PC-3 (cell line): ENCODE measurements at places on chromosomes 7 and 10.
A peak's percentile ranks its signal among the peaks of the same experiment; 100 is the strongest.

DNA sequence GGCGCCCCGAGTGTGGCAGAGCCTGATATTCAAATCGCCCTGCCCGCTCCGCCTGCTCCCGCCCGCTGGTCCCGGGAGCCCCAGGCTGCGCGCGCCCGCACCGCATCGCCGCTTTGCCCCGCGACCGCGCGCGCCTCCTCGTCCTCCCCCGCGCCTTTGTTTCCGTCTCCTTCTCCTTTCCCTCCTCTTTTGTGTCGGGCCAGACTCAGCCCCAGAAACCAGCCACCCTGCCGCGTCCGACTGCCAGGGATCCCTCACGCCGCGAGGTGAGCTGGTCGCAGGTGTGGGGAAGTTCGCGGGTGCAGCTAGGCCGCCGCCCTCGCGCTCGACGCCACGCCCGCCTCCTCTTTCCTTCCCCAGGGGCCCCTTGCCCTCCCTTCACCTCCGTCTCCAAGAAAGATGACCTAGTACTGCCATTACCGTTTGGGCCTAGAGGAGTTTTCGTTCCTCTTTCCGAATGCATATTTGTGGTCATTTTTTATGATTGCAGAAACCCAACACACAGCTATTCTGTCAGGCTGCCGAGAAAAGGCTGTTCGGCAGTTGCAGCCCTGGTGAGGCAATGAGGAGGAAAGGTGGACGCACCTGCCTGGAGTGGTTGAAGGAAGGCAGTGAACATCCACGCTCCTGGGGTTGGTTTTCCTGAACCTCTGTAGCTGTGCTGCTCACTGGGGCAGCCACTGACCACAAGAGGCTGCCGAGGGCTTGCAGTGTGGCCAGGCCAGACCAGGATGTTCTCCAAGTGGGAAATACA, 107.3 kb downstream of the SNX10 start:
- peak; percentile 53 for DNase-seq

DNA sequence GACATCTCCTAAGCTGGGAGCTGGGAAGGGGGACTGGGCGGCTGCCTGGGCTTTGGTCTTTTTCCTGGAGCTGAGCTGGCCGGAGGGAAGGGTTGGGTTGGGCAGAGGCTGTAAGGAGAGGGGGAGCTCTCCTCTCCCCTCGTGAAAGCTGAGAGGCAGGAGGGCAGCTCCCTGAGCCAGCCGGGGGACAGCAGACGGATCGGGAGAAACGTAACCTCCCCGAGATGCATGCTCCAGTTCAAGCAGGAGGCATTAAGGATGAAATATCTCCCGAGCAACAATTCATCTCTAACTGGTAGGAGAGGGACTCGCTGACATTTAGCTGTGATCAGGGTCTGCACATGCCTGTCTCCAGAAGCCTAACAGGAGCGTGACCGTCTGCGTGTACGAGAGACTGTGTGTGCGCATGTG, 19.9 kb upstream of the LBX1 start:
- no peak for DNase-seq

- DNase-seq: no peak
Measured at GRCh38 chr10:100652406-100653135, 92.8 kb upstream of the PAX2 start.

DNA sequence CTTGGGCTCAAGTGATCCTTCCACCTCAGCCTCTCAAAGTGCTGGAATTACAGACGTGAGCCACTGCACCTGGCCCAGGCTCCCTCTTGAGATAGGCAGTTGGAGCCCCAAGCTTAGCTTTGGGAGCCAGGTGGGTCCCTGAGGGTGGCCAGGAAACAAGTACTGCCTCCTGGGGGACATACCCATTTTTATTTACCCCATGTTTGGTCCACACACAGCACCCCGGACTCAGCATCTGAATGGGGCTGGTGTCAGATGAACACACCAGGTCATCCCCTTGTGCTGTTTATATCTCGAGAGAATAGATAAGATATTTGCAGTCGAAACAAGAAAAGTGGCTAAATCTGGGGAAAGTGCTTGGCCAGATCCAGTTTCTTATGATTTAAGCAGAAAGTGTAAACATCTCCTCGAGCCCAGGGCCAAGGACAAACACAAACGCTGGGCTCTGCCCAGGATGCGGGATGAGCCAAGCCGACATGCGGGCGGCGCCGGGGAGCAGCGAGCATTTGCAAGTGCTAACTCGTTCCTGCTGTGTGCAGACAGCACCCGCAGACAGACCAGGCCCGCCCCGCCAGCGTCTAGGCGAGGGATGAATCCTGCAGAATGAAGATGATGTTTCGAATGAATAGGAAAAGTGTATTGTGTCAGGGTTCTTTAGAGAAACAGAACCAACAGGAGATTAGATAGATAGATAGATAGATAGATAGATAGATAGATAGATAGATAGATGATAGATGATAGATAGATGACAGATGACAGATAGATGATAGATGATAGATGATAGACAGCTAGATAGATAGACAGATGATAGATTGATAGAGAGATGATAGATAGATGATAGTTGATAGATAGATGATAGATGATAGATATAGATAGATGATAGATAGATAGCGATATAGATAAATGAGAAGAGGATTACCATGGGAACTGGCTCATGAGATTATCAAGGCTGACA, 44.4 kb upstream of the OCM2 start:
- no peak for DNase-seq

GRCh38 chr7:139708541-139708940, 69.3 kb downstream of the HIPK2 start:
- no peak for DNase-seq

DNA sequence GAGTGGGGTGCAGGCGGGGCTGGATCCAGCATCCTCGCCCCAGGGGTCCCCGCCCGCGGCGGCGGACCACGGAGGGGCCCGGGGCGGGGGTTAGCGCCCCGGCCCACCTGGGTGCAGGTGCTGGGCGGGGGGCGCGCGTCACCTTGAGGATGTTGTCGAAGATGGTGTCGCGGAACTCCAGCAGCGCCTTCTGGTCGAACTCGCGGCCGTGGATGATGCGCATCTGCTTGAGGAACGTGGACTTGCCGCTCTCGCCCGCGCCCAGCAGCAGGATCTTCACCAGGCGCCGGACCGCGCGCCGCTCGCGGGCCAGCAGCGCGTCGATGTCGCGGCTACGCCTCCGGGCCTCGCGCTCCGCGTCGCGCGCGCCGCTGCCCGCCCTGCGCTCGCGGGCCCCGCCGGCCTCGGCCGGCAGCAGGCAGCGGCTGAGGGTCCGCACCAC, 376 bp downstream of the GNA12 start:
- no peak for DNase-seq

DNA sequence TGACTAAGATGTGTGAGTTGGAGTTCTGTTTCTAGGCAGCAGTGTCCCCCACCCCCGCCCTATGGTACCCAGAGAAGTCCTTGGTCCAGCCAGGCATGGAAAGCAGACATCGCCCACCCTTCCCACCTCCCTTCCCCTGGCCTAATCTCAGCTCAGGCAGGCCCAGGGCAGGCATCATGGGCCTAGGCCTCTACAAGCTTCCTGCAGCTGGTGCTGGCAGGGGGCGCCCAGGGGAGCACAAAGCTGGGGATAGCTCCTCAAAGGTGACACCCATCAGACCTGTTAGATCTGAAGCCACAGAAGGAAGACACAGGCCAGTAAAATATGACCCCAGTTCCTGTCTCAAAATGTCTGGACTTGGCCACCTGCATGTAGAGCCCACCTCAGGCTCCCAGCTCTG, 18.9 kb upstream of the UNC5B start:
- DNase-seq: no peak

- DNase-seq: no peak
Measured at GRCh38 chr7:105642264-105642663, 61.0 kb upstream of the EFCAB10 start.

GRCh38 chr10:70109064-70109729, 23.4 kb downstream of the AIFM2 start:
- no peak for DNase-seq

GRCh38 chr10:11404901-11405300, 206.5 kb downstream of the USP6NL start:
- no peak for DNase-seq

DNA sequence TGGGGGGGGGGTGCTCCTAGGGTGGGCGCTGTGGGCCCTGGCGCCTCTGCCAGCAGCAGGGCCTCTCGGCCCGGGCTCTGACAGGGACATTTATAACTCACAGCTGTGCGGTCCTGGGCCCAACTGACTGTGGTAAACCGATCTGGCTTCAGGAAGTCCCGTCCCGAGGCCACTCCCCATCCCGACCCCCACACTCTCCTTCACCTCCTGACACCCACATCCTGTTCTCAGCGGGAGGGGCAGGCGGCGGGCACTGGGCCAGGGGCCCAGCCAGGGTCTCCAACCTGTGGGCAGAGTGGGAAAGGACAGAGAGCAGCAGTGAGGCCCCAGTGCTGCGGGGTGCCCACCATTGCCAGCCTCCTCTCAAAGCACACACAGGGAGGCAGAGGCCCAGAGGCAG, 69.1 kb downstream of the ZMIZ1 start:
- no peak for DNase-seq

GRCh38 chr7:84088802-84089201, 105.8 kb downstream of the SEMA3A start:
- no peak for DNase-seq

GRCh38 chr10:69941730-69942129, 110.9 kb upstream of the MACROH2A2 start:
- no peak for DNase-seq

DNA sequence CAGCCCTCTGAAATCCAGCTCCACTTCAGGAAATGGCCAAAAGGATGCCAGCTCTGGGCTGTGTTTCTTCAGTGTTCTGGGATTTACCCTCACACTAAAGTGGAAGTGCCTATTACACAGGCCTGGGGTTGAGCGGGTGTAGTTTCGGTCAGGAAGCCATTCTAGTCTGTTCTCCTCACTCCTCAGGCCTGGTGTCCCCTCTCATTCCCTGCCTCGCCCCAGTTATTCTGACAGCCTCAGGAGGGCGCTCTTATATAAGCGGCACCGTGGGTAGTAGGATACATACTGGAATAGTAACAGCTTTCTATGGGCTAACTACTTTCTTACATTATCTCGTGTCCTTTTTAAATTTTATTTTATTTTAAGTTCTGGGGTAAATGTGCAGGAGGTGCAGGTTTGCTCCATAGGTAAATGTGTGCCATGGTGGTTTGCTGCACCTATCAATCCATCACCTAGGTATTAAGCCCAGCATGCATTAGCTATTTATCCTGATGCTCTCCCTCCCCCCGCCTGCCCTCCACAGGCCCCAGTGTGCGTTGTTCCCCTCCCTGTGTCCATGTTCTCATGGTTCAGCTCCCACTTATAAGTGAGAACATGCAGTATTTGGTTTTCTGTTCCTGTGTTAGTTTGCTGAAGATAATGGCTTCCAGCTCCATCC, 12.2 kb upstream of the LGI1 start:
- DNase-seq: peak; percentile 37

DNA sequence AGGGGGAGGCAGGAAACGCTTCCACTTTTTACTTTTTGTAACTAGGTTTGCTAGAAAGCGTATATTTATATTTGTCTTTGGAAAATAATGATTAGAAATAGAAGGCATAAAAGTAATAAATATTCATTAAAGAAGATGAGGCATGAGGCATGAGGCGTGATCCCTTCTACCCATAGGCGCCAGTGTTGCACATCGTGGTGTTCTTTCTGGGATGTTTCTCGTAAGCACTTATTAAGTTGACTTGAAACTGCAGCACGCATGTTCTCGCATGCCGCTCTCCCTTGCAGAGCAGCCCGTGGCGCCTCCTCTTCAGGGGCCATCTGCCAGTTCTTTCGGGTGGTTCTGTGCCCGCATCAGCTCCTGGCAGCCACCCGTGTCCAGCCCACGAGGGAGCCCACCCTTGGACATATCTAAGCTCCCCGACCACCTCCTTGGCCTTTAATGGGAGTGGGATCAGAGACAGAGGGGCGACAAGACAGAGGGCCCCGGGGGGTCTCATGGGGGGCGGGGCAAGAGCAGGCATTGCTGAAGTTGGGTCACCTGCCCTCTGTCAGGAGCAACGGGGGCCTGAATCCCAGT, 28.5 kb upstream of the CSGALNACT2 start:
- no peak for DNase-seq

DNA sequence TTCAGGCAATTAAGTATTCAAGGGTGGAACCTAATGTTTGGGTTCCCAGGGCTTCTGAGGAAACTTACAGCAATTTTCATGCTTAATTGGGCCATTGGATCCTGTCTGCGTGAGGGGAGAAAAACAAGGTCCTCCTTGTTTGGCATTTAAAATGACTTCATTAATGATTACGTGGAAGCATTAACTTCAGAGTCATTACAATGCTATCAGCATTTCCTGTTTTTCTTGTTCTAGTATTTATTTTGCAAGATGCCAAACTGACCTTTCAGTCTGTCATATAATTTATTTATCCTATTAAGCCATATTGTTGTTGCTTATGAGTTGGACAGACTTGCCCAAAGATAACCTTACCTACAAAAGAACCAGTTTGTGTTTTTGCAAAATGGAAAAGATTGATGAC, 324.1 kb upstream of the LRRN3 start:
- DNase-seq: peak; percentile 29

DNA sequence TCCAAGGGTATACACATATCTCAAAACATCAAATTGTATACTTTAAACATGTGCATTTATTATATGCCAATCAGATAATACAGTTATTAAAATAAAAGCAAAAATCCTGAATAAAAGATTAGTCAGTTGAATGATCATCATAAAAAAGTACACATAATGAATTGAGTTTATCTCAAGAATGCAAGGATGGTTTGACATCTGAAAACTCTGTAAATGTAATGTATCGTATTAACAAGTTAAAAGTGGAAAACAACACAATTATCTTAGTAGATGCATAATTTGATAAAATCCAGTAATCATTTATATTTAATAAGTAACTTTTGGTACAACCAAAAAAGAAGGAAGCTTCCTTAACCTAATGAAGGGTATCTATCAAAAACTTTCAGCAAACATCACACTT, 86.6 kb downstream of the COL28A1 start:
- DNase-seq: no peak

- no peak for DNase-seq
Measured at GRCh38 chr7:42039921-42040320, 197.1 kb downstream of the GLI3 start.

DNA sequence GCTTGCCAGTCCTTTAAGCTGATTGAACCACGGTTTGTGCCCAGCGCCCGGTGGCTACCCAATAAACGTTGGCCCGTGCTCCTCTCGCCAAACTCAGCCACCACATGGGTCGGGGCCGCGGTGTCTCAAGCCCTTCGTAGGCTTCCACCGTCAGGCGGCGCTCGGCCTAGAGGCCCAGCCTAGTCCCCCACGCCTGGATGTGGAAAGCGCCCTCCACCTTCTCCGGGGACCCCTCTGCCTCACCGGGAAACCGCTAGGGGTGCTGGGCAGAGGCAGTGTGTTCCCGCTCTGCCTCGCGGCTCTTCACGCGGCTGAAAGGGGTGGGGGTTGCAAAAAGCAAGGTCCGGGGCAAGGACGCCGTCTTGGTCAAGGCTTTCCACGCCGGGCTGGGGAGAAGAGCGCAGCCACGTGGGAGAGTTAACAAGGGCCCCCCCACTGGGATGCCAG, 29.8 kb downstream of the LEP start:
- no peak for DNase-seq

- DNase-seq: peak; percentile 26
Measured at GRCh38 chr10:123154711-123155505, 706 bp downstream of the BUB3 start.

GRCh38 chr7:92279396-92280031, 33.7 kb downstream of the ANKIB1 start:
- DNase-seq: no peak

- no peak for DNase-seq
Measured at GRCh38 chr10:4070921-4071660, 286.1 kb upstream of the KLF6 start.

- no peak for DNase-seq
Measured at GRCh38 chr10:89428877-89429276, 14.5 kb downstream of the IFIT5 start.
